ENCODE measurements at places on chromosomes 6 and 20.

DNA sequence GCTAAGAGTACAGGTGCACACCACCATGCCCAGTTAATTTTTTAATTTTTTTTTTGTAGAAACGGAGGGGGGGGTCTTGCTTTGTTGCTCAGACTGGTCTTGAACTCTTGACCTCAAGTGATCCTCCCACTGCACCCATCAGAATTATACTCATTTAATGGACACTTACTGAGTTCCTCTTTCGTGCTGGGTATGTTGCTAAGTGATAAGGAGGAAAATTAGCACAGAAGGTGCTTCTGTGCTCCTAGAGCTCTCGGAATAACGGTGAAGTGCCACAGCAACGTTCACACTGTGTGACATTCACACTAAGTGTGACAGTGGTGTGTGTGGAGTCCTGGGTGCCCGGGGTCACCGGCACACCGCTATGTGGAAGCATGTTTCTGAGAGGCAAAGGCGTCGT lies 32.1 kb upstream of the BMP6 start:
- no peak for DNase-seq

GRCh38 chr20:47220161-47220582 lies 136.3 kb downstream of the ZMYND8 start:
- peak; percentile 53 for DNase-seq

GRCh38 chr20:61230166-61230565 lies 21.9 kb upstream of the CDH4 start:
- DNase-seq = no peak

- DNase-seq = no peak
These were observed 266.7 kb downstream of the LRFN2 start for GRCh38 chr6:40320441-40320840.

DNA sequence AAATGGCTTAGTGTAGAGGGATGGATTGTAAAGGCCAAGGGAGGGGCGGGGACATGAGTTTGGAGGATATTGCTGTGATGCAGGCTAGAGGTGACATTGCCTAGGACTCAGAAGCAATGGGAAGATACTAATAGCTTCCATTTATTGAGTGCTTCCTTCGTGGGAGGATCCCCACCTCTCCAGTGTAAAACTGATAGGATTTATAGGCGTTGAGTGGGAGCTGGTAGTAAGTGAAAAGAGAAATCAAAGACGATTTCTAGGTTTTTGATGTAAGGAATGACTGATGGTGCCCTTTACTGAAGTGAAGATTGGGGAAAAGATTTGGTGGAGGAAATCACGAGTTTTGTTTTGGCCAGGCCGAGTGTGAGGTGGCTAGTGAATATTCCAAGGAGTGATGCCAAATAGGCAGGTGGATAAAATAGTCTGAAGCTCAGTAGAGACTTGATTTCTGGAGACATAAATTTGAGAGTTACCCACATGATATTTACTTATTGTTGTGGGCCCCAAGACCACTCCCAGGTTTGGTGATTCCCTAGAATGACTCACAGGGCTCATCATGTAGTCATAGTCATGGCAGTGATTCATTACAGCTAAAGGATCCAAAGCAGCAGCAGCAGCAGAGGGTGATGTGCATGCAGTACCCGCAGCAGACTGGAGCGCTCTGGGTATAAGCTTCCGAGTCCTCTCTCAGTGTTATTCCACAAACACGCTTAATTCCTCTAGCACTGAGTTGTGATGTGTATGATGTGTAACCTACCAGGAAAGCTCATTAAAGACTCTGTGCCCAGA lies 10.2 kb downstream of the RPRD1B start:
- no peak for DNase-seq

All from activated naive CD8-positive, alpha-beta T cell treated with anti-CD3 and anti-CD28 coated beads, Interleukin-2, amount 10 ng/mL, durations not matched to agents 7 days and 5 days (primary cell).